CD4-positive, alpha-beta T cell treated with Interleukin-10 for 1 hour (primary cell): ENCODE measurements at places on chromosomes 5 and 9.

- DNase-seq: peak; percentile 89
Observed at GRCh38 chr5:142095651-142096330, 12.8 kb upstream of the NDFIP1 start.

DNA sequence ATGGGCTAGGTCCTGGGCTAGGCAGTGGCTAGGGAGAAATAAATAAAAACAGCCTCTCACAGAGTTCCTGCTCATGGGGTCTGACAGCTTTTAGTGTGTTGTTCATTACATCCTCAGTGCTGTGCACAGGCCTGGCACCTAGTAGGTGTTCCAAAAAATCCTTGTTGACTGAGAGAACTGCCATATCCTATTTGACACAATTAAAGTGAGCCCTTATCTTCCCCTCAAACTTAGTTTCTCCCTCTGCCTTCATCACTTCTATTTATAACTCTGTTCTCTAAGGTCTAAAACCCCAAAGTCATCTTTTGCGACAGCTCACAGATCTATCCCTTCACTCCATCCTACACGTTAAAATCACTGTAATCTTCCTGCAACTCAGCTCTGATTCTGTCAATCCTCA is 549.1 kb upstream of the DAP start:
- no peak for DNase-seq

- DNase-seq: no peak
Observed at GRCh38 chr5:95738072-95738471, 6.9 kb downstream of the RHOBTB3 start.

DNA sequence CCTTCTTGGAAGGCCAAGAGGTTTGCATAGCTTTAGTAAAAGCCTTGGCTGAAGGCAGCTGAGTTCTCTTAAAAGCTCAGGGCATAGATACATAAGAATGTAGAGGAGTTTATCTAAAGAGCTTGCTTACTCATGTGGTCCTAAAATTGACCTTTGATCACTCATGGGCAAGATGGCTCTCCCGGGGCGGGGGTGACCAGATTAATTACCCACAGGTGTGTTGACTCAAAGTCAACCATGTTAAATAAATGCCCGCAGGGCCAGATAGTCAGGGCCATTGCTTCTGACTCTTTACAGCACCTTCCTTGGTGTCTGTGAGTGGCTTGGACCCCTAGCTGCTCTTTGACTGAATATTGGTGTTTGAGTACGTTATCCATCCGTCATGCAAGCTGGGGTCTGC is 33.1 kb upstream of the GHR start:
- no peak for DNase-seq

GRCh38 chr9:92384375-92384774 is 20.0 kb downstream of the OGN start:
- DNase-seq: no peak
